ENCODE measurements at places on chromosomes 12 and 14.

DNA sequence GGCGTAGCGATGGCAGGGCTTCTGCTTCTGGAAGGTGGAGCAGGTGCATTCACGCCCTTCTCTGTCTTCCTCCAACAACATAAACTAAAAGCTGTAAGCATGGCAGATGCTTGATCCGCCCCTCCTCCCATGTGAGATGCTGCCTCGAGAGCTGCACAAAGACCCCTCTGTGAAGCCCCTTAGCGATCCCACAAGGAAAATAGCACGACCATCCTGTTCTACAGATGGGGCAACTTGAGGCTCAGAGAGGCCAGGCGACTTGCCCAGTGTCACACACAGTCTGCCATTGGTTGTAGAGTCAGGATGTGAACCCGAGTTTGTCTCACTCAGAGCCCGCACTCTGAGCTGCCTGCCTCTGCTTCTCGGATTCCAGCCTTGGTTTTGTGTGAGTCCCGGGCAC is 144.4 kb downstream of the SCARB1 start:
- no peak for DNase-seq

GRCh38 chr12:127230843-127231260 is 1036.1 kb upstream of the TMEM132C start:
- DNase-seq, result no peak

DNA sequence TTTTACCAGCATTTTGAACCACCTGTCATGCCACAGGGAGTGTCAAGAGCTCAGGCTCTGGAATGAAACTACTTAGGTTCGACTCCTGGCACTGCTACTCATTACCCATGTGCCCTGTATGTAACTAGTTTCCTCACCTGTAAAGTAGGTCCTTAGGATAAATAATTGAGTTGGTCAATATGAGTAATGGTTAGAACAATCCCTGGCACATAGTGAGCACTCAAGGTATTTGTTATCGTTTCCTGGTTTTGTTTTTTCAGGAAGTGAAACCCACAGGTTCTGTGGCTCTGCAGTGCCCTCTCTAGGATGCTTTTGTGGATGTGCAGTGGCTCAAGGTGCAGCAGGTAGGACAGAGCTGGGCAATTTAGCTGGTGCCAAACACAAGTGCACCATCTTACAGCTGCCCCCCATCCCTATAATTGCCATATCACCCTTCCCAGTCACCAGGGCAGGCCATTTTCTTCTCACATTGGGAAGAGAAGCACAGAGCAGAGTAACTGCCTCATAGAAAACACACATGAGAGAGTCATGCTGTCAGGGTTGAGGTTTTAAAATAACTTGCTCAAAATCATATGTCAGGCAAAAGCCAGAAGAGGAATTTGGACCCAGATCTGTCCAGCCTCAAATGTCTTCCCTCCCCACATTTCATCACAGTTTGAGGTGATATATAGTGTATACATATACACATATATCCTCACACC is 297.5 kb downstream of the RPAP3 start:
- DNase-seq, result no peak

DNA sequence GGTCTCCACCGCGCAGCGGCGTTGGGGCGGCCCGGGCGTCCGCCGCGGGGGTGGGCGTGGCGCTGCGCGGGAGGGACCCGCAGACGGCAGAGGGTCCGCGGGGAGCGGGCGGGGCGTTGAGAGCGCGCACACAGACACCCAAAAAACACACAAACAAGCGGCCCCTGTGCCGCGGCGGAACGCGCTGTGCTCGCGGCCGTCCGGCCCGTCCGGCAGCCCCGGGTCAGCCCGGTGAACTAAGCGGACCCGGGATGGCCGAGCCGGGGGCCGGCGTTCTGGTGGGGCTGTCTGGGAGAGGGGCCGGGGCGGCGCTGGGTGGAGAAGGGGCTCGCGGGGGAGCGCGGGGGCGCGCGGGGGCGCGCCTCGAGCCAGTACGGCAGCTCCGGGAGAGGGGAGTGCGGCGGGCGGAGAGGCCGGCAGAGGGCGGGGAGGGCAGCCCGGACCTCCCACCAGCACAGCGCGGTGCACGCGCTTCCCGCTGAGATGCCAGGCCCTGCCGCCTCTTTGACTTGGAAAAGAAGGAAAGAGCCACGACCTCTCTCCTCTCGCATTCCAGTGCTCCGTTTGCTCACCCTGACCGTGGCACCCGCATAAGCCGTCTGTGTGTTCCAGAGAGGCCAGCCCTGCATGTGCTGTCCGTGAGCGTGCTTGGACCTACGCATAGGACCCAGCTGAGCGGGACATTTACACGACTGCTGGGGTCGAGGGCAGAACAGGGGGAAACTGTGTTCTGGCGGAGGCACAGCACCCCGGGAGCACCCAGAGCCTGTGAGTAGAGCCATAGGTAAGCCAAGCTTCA is 10.3 kb downstream of the SLC6A12 start:
- no peak for DNase-seq

DNA sequence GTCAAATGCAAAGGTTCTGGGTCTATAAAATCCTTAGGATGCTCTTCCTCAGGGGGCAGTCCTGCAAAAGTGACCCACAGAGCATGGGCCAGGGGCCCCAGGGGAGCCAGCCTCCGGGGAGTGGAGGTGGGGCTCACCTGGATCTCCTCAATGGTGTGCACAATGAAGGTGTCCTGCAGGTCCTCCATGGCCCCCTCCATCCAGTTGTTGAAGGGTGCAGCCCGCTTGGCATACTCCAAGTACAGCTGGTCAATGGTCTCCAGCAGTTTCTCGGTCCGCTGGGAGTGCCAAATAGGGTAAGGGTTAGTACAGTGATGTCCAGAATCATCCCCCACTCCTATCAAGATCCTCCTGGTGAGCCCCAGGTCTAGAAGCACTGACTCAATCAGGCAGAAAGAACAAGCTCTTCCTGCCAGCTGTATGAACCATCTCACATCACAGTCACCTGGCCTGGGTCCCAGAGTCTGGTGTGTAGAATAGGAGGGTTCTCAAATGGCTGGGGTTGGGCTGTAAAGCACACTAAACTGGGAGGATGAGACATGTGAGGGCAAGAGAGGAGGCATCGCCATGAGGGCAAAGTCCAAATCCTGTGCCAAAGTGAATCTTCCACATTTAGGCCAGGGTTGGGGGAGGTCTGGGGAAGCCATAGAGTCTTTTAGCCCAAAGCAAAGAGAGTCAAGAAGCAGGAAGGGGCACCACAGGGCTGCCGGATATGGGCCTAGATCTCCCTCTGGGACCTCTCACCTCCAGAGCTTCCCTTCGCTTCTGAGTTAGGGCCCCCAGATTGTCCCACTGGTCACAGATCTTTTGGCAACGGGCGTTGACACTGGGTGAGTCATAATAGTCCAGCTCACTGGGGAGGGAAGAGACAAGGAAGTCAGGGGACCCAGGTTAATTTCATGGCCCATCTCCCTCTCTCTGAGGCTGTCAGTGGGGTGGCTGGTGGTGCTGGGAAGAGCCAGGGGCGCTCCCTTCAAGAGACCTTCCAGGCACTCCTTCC is 91.5 kb upstream of the ZFP36L1 start:
- no peak for DNase-seq

DNA sequence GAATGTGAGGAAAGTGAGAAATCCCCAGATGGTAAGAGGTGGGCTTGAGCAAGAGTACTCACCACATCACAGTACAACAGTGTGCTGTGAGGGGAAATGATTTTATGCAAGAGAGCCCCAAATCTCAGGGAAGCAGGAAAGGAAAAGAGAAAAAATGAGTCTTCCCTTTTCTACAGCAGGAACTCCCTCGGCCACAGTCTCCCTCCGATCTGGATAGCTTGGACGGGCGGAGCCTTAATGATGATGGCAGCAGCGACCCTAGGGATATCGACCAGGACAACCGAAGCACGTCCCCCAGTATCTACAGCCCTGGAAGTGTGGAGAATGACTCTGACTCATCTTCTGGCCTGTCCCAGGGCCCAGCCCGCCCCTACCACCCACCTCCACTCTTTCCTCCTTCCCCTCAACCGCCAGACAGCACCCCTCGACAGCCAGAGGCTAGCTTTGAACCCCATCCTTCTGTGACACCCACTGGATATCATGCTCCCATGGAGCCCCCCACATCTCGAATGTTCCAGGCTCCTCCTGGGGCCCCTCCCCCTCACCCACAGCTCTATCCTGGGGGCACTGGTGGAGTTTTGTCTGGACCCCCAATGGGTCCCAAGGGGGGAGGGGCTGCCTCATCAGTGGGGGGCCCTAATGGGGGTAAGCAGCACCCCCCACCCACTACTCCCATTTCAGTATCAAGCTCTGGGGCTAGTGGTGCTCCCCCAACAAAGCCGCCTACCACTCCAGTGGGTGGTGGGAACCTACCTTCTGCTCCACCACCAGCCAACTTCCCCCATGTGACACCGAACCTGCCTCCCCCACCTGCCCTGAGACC is 7.8 kb downstream of the ATN1 start:
- no peak for DNase-seq

DNA sequence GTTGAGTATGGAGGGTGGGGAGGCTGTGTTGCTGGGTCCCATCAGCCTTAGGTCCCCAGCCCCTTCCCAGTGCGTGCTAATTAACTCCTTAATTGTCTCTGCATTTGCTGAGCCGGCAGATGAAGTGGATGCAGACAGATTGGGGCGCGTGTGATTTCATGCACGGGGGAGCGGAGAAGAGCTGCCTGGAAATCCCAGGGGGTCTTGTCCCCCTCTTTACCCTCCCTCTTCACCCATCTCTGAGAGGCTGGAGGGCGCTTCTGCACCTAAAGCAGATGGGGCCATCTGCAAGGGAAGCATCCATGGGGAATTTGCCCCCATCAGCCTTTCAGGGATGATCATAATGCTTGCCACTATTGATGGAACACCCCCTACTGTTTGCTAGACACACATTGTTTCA is 4.4 kb upstream of the ASIC1 start:
- no peak for DNase-seq

DNA sequence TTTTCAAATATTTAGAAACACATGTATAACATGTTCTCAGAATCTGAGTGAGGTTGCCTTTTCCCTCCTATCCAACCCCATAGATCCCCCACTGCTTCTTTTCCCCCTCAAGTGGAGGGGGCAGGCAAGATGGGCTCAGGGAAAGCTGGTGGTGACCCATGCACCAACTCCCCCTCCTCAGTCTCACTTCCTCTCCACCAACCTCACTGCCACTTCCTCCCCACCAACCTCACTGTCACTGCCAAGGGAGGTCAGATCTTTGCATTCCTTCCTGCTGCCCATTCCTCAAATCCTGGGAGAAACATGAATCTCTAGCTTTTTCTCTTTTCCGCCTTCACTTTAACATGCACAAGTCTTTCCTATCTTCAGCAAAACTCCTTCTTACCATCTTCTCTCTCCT is 48.7 kb downstream of the SPTB start:
- DNase-seq, result no peak

- DNase-seq, result no peak
These were observed 56.4 kb downstream of the VCPKMT start for GRCh38 chr14:50059763-50060616.

DNA sequence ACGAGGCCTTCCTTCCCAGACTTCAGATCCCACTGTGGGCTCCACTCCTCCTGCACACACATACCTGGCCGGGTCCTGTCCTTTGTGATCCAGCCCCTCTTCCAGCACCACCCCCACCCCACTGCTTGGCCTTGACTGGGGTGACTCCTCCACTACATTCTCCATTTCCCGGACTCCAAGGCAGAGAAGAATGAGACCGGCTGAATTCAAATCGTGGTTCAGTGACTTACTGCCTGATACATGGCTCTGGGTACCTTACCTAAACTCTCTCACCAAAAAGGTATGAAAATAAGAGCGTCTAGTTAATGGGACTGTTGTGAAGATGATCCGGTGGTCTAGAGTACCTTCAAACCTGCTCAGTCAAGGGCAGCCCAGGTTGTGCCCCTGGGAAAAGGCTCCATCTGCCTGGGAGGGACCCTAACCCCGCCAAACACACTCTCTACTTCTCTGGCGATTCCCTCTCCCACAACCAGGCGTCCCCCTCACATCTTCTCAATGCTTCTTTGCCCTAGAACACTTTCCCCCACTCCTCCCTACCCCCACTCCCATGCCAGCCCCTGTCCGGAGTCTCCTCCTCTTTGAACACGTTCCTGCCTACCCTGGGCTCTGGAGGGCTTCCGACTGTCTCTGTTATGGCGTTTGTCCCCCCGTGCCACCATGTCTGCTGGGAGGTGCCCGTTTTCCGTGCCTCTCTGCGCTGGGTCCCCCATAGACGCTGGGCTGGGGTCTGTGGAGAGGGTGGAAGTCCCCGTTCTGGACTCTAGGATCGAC is 1.5 kb upstream of the ZBTB42 start:
- no peak for DNase-seq

- no peak for DNase-seq
These were observed 4.6 kb upstream of the GSC start for GRCh38 chr14:94774344-94775090.

GRCh38 chr14:55120571-55121495 is 8.2 kb upstream of the LGALS3 start:
- no peak for DNase-seq

- DNase-seq, result no peak
These were observed at the start of gene HOXC6 for GRCh38 chr12:54028314-54029201. HOXC6 (plus strand) TSS chr12:54028440; CDS start chr12:54028522, 82 bp downstream.

DNA sequence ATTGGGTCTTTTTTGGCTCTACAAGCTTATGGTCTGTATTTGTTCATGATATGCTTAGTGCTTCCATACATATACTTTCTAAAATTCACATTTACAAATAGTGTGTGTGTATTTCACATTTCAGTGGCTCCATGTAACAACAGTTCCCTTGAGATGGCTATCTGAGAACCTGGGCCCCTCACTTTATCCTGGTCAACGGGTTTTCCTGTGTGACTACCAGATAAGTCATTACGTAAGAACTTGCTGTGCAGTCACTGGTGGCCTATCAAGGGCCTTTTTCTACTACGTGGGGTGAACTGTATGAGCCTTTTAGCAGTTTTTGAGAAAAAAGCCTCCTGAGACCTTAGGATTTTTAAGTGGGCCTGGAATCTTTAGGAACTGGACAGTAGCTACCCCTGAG is 454.1 kb downstream of the PCNX1 start:
- DNase-seq, result no peak

GRCh38 chr12:47725893-47726292 is 603 bp upstream of the ENDOU start:
- DNase-seq, result no peak

DNA sequence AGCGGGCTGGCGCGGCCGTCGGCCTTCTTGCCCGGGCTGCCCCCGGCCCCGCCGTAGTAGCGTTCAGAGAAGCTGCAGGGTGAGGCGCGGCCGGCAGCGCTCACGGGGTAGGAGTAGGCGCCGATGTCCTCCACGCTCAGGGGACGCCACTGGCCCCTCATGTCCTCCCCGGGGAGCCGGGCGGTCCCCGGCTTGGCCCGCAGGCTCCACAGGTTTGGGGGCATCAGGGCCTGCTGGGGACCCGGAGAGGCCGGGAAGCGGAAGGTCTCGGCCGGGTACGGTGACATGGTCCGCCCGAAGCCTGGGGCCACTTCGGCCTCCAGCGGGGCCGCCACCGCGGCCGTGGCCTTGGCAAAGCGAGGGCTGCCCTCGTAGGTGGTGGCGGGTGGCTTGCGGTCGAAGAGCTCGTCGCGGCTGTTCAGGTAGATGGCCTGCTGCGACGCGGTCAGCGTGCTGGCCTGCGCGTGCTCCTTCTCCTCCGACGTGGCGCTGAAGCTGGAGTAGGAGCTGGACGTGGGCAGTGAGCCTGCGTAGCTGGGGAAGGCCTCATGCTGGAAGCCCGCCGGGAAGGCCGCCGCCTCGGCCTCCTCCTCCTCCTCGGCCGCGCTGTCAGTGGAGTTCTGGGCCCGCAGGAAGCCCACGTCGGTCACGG is 48.7 kb downstream of the BEGAIN start:
- DNase-seq, result no peak

- DNase-seq, result no peak
These were observed 62.8 kb upstream of the EGLN3 start for GRCh38 chr14:34013721-34014060.

GRCh38 chr14:92717571-92718042 is 30.8 kb downstream of the LGMN start:
- DNase-seq, result no peak

GRCh38 chr14:105075379-105076295 is 10.4 kb upstream of the GPR132 start:
- no peak for DNase-seq

Measured in cerebellar nuclear complex (tissue), 1 donor.